Thoracic aorta (tissue), 2 donors: ENCODE measurements at places on chromosomes 2 and 18.

DNA sequence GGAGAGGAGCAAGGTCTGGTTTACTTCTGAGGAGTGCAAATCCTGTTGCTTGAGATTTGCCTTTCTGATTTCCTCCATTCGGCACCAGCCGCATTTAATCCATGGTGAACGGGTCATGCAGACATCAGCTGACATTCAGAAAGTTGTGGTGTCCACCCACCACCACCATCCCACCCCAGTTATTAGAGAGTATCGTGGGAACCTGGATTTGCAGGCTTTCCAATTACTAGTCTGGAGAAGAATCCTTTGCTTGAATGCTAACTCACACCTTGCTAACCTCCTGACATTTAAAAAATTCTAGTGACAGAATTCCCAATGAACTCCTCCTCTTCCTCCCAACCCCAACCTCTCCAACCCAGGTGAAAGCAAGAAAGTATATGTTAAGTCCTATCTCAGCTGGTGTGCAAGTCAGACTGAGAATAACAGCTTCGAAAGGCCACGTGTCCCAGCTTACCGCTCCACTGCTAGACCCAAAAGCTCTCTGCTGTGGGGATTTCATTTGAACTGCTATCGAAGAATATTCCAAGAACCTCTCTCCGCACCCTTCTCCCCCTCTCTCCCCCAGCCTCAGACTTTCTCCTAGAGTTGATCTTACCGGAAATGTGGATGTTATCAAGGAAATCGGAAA is 17.7 kb downstream of the BCL11A start:
- H3K4me3 ChIP-seq: no peak overlapping the region
- no peaks in the 10 kb centered on the region for H3K27me3 ChIP-seq
- no peak overlapping the region for H3K27ac ChIP-seq
- no peaks in the 10 kb centered on the region for H3K4me1 ChIP-seq
- DNase-seq: no peak
- H3K36me3 ChIP-seq: no peaks in the 10 kb centered on the region

- peaks cover 13% of the 10 kb centered on the region for H3K36me3 ChIP-seq
- H3K27ac ChIP-seq: peak overlapping the region; percentile 100
- DNase-seq: no peak
- H3K27me3 ChIP-seq: no peaks in the 10 kb centered on the region
- H3K4me3 ChIP-seq: peak overlapping the region; percentile 99
- H3K4me1 ChIP-seq: peaks cover 44% of the 10 kb centered on the region
Measured at GRCh38 chr2:28754321-28754720, 2.7 kb downstream of the PPP1CB start.

DNA sequence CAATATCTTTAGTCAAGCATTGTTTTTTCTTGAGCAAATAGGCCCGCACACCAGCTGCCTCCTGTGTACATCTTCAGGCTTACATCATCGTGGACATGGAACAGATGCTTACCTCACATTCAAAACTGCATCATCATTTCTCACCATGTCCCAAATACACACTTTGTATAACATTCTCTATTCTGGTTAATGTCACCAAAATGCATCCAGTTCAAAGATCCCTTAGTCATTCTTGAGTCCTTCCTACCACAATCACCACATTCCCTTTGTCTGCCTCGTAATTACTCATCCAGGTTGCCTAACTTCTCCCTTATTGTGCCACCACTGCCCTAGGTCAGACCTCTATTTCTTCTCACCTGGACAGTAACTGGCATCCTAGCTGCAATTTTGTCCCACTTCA is 373.7 kb upstream of the GALNT5 start:
- H3K4me1 ChIP-seq: no peaks in the 10 kb centered on the region
- no peaks in the 10 kb centered on the region for H3K36me3 ChIP-seq
- H3K4me3 ChIP-seq: no peak overlapping the region
- DNase-seq: no peak
- H3K27me3 ChIP-seq: no peaks in the 10 kb centered on the region

GRCh38 chr2:57828221-57828620 is 218.4 kb upstream of the VRK2 start:
- no peaks in the 10 kb centered on the region for H3K36me3 ChIP-seq
- DNase-seq: no peak
- H3K27ac ChIP-seq: no peak overlapping the region
- no peak overlapping the region for H3K4me3 ChIP-seq

GRCh38 chr2:85673716-85674375 is 5.8 kb upstream of the SFTPB start:
- H3K4me3 ChIP-seq: no peak overlapping the region
- no peaks in the 10 kb centered on the region for H3K27me3 ChIP-seq
- H3K27ac ChIP-seq: no peak overlapping the region
- peaks cover 5% of the 10 kb centered on the region for H3K4me1 ChIP-seq

DNA sequence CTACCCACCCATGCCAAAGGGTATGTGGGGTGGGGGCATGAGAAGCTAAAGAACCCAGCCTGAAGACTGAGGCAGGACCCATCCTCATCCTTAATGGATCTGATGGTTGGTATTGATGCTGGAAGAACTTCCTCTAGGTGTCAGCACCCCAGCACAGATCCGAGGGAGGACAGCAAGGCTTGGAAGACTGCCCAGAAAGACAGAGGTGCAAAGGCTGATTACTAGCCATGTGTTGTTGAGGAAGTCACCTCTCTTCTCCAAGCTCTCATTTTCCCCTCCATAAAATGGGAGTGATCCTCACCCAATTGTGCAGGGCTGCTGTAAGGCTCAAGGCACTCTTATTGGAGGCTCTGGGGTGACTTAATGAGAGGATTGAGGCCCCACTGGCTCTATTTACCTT is 256.5 kb downstream of the CELF4 start:
- H3K4me3 ChIP-seq: no peak overlapping the region
- H3K27ac ChIP-seq: no peak overlapping the region
- DNase-seq: no peak
- H3K36me3 ChIP-seq: no peaks in the 10 kb centered on the region
- H3K27me3 ChIP-seq: no peaks in the 10 kb centered on the region

DNA sequence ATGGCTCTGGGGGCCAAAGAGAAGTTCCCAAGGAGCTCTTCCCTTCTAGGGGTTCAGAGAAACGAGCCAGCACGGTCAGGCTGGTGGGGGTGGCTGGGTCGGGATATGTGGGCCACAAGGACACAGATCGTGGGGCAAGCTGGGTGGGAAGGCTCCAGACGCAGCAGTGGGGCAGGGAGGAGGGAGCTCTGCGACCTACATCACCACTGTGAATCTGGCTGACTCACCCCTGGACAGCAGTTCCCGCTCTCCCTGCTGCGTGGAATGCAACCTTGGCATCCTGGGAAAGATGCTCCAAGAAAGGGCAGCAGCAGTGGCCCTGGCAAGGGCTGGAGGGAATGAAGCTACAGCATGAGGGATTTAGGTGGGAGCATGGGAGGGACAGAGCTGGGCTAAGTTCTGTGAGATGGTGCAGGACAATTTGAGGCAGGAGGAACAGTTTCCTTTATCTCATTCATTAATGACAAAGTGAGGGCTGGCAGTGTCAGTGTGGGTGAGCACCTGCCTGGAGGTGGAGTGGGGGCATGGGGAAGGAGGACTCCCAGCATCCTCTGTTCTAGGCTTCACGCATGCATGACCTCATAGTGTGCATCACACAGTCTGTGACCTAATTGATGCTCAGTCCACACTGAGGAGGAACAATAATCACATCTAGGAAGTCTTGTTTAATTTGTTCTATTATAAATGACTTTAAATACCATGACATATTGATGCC is 25.0 kb downstream of the CELF4 start:
- peaks cover 11% of the 10 kb centered on the region for H3K27me3 ChIP-seq

DNA sequence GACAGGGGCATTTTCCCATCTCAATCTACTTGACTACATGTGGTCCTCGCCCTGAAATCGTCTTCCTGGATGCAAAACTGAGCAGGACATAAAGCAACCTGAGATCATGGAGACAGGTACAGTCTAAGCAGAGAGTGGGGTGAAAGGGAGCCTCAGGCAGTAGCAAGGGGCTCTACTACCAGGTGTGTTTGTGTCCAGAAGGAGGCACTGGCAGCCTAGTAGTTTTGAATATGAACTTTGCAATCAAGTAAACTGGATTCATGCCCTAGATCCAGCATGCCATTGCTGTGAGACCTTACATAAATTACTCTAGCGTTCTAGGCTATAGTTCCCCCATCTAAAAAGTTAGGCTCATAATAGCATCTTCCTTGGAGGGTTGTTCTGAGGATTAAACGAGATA is 147.4 kb downstream of the TXNL1 start:
- DNase-seq: no peak
- H3K4me3 ChIP-seq: no peak overlapping the region
- no peaks in the 10 kb centered on the region for H3K27me3 ChIP-seq
- no peak overlapping the region for H3K27ac ChIP-seq
- H3K4me1 ChIP-seq: no peaks in the 10 kb centered on the region

DNA sequence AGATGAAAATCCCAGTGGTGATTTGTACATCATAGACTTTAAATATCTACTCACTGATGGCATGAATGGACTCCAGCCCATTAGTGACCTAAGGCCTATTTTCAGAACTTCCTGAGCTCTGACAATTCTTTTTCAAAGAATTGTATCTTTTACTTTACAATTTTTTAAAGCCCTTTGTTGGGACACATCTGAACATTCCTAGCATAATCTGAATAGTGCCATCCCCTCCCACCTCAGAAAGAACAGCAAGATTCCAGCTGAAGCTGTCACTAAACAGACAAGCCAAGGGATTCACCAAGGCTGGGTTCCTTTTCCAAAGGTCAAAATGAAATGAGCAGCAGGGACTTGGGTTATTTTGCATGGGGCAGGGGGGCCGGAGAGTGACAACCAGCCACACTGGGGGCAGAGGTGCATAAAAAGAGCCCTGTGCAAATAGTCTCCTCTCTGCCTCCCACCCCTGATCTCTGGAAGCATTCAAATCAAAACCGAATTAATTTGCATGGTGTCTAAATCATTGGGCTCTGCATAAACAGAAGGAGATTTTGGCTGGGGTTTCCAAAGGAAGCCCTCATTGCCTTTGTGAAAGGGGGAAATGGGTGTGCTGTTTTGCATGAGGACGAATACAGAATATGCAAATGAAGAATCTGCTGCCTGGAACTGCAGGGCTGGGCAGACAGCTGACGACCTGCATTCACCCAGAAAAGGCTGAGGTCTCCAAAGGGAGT is 17.2 kb downstream of the EPHA4 start:
- peaks cover 14% of the 10 kb centered on the region for H3K4me1 ChIP-seq
- H3K36me3 ChIP-seq: no peaks in the 10 kb centered on the region
- no peaks in the 10 kb centered on the region for H3K27me3 ChIP-seq
- H3K27ac ChIP-seq: peak overlapping the region; percentile 45

- peaks cover 39% of the 10 kb centered on the region for H3K4me1 ChIP-seq
- H3K4me3 ChIP-seq: peak overlapping the region; percentile 55
- H3K27ac ChIP-seq: no peak overlapping the region
- no peak for DNase-seq
- no peaks in the 10 kb centered on the region for H3K36me3 ChIP-seq
- no peaks in the 10 kb centered on the region for H3K27me3 ChIP-seq
Measured at GRCh38 chr2:217433522-217433921, 569.3 kb downstream of the TNS1 start.

DNA sequence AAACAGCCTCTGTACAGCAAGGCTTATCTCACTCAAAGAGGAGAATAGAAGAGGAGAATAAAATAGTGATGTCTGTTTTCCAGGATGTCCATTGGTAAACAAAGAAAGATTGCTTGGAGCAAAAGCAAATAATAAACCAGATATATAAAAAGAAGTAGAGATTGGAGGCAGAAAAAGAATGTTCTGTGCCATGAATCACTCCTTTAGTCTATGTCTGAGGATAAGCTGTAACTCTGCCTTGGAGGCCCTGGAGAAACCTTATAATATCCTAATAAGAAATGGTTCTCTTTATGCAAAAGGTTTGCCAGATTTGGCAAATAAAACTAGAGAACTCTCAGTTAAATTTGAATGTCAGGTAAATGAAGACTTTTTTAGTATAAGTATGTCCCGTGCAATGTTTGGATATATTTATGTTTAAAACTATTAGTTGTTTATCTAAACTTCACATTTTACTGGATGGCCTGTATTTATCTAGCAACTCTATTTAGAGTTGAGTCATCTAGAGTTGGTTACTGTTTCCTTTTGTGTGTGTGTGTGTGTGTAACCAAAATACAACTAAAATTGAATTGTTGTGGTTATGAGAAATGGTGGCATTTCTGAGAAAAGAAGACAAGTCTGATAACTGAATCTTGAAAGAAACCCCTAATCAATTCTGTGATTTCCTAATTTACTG is 510.3 kb upstream of the SETBP1 start:
- no peaks in the 10 kb centered on the region for H3K27me3 ChIP-seq
- H3K27ac ChIP-seq: no peak overlapping the region
- no peaks in the 10 kb centered on the region for H3K4me1 ChIP-seq
- no peak overlapping the region for H3K4me3 ChIP-seq
- DNase-seq: no peak
- H3K36me3 ChIP-seq: no peaks in the 10 kb centered on the region

GRCh38 chr2:28583899-28584553 is 88.2 kb downstream of the PLB1 start:
- no peaks in the 10 kb centered on the region for H3K27me3 ChIP-seq
- H3K36me3 ChIP-seq: no peaks in the 10 kb centered on the region
- peaks cover 12% of the 10 kb centered on the region for H3K4me1 ChIP-seq
- peak; percentile 80 for DNase-seq
- H3K27ac ChIP-seq: peak overlapping the region; percentile 84

GRCh38 chr2:142544173-142544572 is 333.3 kb upstream of the KYNU start:
- H3K36me3 ChIP-seq: no peaks in the 10 kb centered on the region
- H3K27ac ChIP-seq: no peak overlapping the region
- no peak overlapping the region for H3K4me3 ChIP-seq

GRCh38 chr2:222984908-222985307 is 67.1 kb upstream of the KCNE4 start:
- H3K4me3 ChIP-seq: no peak overlapping the region
- H3K27ac ChIP-seq: no peak overlapping the region
- DNase-seq: no peak
- H3K27me3 ChIP-seq: no peaks in the 10 kb centered on the region
- H3K36me3 ChIP-seq: no peaks in the 10 kb centered on the region
- H3K4me1 ChIP-seq: peaks cover 14% of the 10 kb centered on the region

- no peaks in the 10 kb centered on the region for H3K4me1 ChIP-seq
- H3K4me3 ChIP-seq: no peak within 1 kb of the TSS
- no peak within 1 kb of the TSS for H3K27ac ChIP-seq
- no peak for DNase-seq
Measured at GRCh38 chr2:47155091-47155876, at the start of gene STPG4. TSS of gene STPG4 (minus strand) at chr2:47155308. CDS start at chr2:47155251, 57 bp downstream.

GRCh38 chr2:150866431-150866830 is 379.0 kb upstream of the RND3 start:
- no peaks in the 10 kb centered on the region for H3K4me1 ChIP-seq
- H3K27ac ChIP-seq: no peak overlapping the region
- no peak for DNase-seq
- H3K27me3 ChIP-seq: no peaks in the 10 kb centered on the region

DNA sequence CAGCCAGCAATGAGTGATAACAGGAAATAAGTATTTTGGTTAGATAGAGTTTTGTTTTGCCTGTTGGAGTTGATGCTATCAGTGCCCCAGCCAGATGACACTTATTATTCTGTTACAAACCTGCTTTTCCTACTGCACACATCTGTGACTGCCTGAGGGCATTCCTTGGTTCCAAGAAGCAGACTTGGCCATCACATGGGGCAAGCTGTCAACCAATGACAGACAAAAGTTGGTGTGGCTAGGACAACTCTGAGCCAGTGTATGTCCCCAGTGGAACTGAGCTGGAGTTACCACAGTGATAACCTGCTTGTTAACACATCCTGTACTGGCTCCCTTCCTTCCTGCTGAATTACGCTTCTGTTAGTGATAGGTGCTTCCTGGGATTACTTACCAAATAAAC is 54.5 kb downstream of the FAM171B start:
- H3K36me3 ChIP-seq: no peaks in the 10 kb centered on the region
- no peak overlapping the region for H3K27ac ChIP-seq
- H3K4me3 ChIP-seq: no peak overlapping the region
- H3K4me1 ChIP-seq: no peaks in the 10 kb centered on the region
- DNase-seq: no peak
- no peaks in the 10 kb centered on the region for H3K27me3 ChIP-seq

- H3K27ac ChIP-seq: no peak overlapping the region
- H3K4me3 ChIP-seq: no peak overlapping the region
- DNase-seq: no peak
- H3K27me3 ChIP-seq: no peaks in the 10 kb centered on the region
Measured at GRCh38 chr2:119464981-119465380, 33.3 kb downstream of the TMEM37 start.
